Mammary microvascular endothelial cell (primary cell): ENCODE measurements at places on chromosomes 2 and 18. TPM values are rescaled to one million over a fixed set of nuclear protein-coding genes. Genes with fewer than 3 reads are reported as not detected.

The CAPN14 gene
- total RNA-seq, result not detected in 2 replicates

The MAPK4 gene
- not detected in 2 replicates for total RNA-seq

The CRIM1 gene
- 597 and 620 TPM in 2 replicates for total RNA-seq

The GALR1 gene
- total RNA-seq, result not detected in 2 replicates

The CTIF gene
- 14.9 and 28.3 TPM in 2 replicates for total RNA-seq

The ELAC1 gene
- 3.5 and 8.5 TPM in 2 replicates for total RNA-seq

The OSGEPL1 gene
- total RNA-seq, result 8.0 and 9.0 TPM in 2 replicates

The AOX1 gene
- total RNA-seq, result 16.0 and 21.0 TPM in 2 replicates

The CRYGD gene
- not detected in 2 replicates for total RNA-seq

The SKA1 gene
- total RNA-seq, result 20.9 and 30.3 TPM in 2 replicates

The LINC00305 gene
- total RNA-seq, result not detected in 2 replicates

The ARHGEF4 gene
- under 0.01 TPM in 1 of 2 replicates, not detected in the other for total RNA-seq

The DLGAP1 gene
- 0.93 and 1.1 TPM in 2 replicates for total RNA-seq

The CRACDL gene
- total RNA-seq, result 12.0 and 13.3 TPM in 2 replicates

The IKZF2 gene
- total RNA-seq, result 0.47 and 1.2 TPM in 2 replicates

The TMEM247 gene
- not detected in 2 replicates for total RNA-seq

The INHA gene
- total RNA-seq, result not detected in 2 replicates

The ATP5F1A gene
- 442 and 486 TPM in 2 replicates for total RNA-seq

The SERPINB8 gene
- total RNA-seq, result 23.3 and 24.1 TPM in 2 replicates

The DCDC2C gene
- 0.60 TPM in 1 of 2 replicates, not detected in the other for total RNA-seq

The REG3G gene
- not detected in 2 replicates for total RNA-seq
